ENCODE measurements at places on chromosomes 3 and 15.

GRCh38 chr15:78355177-78355576 is 15.0 kb downstream of the CRABP1 start:
- DNase-seq, result no peak

DNA sequence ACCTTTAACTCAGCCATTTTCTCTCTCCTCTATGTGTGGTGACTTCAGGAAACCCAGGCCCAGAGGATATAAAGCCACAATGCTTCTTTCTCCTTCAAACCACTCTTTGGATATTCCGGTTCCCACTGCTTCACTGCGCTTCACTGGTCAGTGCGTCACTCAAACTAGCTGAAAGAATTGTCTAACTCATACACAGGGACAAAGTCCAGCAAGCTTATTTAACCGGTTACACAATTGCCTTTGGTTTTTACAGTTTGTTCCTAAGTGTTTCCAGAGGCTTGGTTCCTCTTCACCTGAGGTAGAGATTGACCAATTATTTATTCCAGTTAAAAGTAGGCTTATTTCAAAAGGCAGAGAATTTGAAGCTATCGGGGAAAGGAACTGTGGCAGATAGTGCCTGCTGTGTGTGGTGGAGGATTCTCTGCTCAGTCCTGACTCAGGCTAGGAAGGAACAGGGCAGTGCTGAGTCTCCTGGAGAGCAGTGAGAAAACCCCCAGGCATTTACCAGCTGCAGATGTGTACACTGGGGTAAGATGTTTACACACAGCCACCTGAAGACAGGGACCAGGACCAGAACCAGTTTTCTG is at the start of gene HGD:
TSS of gene HGD (minus strand) at position 145 of the 587 bp plus-strand sequence. CDS start at position 17, 128 bp downstream.
- DNase-seq, result no peak

GRCh38 chr3:69235882-69236281 is 113.5 kb upstream of the LMOD3 start:
- DNase-seq, result no peak

DNA sequence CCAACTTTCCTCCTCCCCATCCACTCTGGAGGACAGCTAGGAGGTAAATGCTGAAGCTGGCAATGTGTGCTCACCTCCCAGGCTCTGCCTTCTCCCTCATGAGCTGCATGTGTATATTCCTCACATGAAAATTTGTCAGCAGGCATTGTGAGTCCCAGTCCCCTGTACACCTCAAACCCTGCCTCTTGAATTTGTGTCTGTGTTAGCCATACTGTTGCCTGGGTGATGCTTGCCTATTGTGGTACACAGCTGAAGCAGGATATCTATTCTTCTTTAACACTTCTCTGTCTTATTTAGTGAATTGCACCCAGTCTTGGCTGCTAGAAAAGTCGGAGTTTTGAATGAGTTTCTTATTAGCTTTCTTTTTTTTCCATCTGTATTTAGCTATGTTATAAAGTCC is 586.0 kb upstream of the TGFBR2 start:
- DNase-seq, result no peak

GRCh38 chr15:60464836-60465630 is 13.9 kb downstream of the ICE2 start:
- no peak for DNase-seq

GRCh38 chr3:30752970-30753369 is 141.5 kb downstream of the GADL1 start:
- DNase-seq, result no peak

DNA sequence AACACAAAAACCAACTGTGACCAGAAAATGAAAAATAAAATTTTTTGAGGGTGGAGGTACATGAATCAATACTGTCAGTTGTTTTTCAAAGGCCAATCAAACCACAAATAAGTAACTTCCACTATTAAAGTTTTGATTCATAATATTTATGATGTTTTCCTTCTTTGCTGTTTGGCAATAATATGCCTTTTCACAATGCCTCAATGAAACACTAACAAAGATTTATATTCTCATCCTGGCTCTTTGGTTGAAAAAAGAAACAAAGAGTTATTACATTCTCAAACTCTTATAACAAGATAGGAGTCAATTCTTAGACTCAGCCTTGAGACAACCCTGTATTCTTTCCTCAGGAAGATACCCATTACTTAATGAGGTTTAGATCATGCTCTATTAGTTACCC is 63.1 kb downstream of the C3orf70 start:
- DNase-seq, result no peak

DNA sequence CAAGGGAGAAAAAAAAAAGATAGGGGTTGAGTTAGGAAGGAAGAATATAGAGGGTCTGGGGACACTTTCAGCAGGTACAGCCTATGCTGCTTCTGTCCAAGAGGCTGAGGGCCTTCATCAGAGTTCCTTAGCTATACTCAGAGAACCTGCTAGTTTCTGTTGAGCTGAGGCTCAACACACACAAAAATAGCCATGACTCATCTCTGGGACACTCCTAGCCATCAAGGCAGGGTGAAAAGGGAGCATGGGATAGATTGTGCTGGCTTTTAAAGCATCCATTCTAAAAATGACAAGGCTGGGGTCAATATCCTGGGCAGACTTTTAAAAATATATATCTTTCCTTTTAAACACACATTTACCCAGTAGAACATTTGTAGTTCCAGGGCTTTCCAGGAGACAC is 2.8 kb upstream of the RTP2 start:
- DNase-seq, result no peak

GRCh38 chr15:72538931-72539330 is 64.8 kb downstream of the ARIH1 start:
- DNase-seq, result no peak

GRCh38 chr3:169558371-169558770 is 105.1 kb downstream of the MECOM start:
- no peak for DNase-seq

DNA sequence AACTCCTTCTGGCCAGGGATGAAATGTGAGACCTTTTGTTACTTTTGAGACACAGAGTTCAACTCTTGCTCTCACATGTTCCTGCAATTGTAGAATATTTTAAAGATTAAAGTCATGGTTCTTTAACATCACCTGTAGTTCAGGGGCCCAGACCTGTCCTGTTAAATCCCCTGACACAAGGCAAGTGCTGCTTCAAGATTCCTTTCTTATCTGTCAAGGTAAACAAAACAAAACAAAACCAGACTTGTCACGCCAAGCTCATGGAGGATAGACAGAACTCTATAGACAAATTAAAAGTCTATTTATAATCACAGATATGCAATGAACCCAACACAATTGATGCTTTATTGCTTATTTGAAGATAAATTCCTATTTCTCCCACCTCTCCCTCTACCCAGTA is 48.6 kb upstream of the NEDD4 start:
- DNase-seq, result no peak

GRCh38 chr3:169886671-169887070 is 16.9 kb upstream of the LRRC31 start:
- no peak for DNase-seq

DNA sequence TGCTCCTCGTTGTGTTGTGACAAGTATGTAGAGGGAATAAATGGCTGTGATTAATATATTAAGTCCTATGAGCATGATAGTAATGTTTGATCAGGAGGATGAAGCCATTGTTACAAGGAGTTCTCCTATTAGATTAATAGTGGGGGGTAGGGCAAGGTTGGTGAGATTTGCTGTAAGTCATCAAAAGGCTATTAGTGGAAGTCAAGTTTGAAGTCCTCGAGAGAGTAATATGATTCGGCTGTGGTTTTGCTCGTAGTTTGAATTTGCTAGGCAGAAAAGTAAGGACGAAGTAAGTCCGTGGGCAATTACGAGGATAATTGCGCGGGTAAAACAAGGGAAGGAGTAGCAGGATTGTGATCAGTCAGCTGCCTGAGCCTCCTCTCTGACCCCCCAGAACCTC is 26.0 kb upstream of the BUB1B start:
- DNase-seq, result no peak

DNA sequence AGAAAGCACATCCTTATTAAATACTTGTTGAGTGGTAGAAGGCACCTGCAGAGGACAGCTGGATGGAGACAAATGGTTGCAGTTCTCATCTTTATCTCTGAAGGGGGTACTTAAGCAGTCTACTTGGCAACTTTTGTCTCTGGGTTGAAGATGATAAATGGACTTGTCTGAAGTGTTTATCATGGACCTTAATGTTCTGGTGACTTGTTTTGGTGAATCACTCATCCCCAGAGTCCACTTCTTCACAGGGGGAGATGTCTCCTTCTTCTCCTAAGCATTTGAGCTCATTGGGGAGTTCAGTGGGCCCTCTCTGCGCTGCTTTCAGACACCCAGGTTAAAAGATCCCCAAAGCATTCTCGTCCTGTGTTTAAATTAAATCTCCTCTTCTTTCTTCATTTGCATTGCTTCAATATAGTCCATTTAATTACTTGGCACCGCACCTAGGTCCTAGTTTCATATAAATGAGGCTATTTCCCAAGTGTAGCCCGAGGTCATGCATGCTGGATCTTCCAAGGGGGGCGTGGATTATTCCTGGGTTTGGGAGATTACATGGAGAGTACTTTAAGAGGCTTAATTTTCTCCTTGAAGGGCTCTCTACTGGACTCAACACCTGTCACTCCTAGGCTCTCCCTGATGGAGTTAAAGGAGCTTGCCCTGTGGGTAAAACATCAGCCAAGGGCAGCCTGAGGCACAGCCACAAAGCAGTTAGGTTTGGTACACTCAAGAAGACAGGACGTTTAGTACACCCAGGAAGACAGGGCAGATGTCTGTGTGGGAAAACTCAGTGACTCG is 239.3 kb upstream of the C2CD4B start:
- DNase-seq, result no peak

DNA sequence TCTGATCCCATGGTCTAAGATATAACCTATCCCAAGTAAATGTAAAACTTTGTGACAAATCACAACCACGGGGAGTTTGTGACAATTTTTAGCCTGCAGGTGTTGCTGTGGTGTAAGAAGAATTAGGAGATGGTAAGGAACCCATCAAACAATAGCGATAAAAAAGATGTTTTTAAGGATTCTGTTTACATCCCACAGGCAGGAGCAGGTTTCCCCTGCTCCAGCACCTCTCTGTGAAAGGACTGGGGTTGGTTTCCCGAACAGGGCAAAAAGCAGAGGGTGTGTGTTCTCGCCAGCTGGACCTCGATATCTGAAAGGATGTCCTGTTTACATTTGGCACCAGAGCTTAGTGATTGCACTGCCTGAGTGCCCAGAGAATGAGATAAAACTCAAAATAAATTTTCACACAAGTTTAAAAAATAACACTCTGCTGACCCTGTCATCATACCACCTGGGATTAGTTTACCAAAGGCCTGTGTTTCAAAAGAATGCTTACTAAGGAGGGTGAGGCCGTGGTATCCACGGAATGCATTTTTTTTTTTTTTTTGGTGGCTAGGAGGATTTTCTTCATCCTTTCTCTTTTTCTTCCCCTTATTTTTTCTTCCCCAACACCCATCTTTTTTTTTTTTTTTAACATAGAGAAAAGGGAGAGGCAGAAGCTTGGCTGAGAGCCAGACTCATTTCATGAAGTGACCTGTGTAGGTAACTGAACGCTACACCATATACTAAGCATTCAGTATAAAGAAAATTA is 151.8 kb upstream of the DPH6 start:
- DNase-seq, result no peak

- no peak for DNase-seq
Measured at GRCh38 chr15:43524254-43524845, 6.9 kb downstream of the MAP1A start.

GRCh38 chr3:170258105-170258487 is 35.9 kb downstream of the PRKCI start:
- DNase-seq, result no peak

DNA sequence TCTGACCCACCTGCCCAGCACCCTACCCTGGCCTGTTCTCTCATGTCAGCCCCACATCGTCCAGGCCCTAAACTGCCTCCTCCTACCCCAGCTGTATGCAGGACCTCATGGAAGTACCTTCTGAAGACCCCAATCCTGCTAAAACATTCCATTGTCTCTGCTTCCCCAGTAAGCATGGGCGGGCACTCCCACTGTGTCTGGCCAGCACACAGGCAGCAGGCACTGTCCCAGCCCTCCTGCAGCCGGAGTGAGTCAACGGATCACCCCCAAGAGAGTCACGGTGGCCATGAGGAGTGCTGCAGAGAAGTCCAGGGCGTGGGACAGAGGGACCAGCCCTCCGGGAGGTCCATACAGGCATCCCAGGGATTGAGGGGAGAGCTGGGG is 36.4 kb upstream of the SLCO2A1 start:
- DNase-seq, result no peak

GRCh38 chr3:185733980-185734724 is 90.7 kb downstream of the IGF2BP2 start:
- DNase-seq, result no peak

DNA sequence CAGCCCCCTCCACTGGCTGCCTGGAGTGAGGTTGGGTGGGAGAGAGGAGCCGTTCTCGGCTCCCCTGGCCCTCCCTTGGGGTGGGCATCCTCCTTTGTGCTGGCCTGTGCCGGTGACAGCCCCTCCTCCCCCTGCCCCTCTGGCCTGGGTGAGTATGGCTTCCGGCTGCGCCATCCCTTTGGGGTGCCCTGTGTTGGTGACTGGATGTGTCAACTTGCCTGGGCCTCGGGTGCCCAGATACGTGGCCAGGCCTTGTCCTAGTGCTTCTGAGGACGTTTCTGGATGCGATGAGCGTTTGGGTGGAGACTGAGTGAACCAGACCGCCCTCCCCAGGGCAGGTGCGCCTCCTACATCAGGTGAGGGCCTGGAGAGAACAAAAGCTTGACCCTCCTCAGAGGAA is 59.7 kb downstream of the PLXNA1 start:
- DNase-seq, result no peak

- DNase-seq, result no peak
Measured at GRCh38 chr3:142650001-142650693, 54.0 kb downstream of the PLS1 start.

- no peak for DNase-seq
Measured at GRCh38 chr15:38860253-38860652, 295.6 kb upstream of the RASGRP1 start.

DNA sequence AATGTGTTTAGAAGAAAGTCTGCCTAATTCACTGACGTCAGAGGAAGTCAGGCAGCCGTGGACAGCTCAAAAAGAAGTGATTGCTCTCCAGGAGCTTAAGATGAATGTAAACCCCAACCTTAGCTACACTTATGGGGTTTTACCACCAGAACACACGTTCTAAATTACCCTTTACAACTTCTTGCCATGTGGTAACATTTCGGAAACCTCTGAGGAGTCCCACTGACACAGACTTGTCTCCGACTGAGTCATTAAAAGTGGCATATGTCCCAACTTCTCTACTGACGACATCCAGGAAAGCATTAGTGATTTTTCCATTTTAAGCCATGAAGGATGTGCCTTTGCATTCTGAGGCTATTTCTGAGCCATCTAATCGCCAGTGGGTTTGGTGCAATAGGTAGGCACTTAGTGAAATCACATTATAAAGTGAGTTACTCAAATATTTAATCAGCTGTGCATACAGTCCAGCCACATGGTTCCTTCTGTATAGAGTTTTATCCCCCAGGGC is 32.4 kb downstream of the C2CD4A start:
- DNase-seq, result no peak
